AG09319 (cell line): ENCODE measurements at places on chromosomes 6 and 20.

GRCh38 chr20:48904566-48905296, 16.8 kb upstream of the ARFGEF2 start:
- DNase-seq = peak; percentile 35

DNA sequence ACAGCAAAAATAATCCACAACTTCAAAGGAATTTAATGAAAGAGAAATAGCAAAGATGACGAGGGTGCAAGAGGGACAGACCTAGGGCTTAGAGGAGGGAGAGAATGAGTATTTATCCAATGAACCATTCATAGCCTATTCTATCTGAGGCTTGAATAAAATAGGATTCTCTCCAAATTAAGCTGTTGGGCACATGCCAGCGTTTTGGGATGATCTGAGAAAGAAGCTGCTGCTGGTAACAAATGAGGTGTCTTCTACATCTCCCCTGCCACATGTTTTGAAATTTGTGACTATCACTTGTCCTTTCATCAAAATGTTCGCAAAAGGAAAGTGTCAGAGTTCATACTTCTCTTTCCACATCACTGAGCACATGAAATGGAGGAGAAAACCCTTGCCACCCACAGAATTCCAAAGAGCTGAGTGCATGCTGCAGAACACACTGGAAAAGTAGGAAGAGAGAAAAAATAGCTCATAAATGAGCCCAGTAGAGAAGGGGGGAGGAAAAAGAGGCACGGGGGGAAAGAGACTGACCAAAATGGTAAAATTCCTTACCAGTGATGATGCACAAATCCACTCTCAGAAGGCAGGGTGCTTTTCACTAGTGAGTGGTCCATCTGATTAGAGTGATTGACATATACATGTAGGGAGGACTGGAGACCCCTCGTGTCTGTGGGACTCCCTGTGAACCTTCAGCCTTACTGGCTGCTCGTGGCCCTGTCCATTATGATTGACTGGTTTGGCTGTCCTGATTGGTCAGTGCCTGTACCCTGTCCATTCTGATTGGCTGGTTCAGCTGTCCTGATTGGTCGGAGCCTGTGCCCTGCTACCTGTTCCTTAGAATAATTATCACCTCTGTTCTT, 180.5 kb downstream of the OGFRL1 start:
- DNase-seq = peak; percentile 53

- no peak for DNase-seq
Observed at GRCh38 chr20:59705651-59706399, 101.5 kb downstream of the PHACTR3 start.

DNA sequence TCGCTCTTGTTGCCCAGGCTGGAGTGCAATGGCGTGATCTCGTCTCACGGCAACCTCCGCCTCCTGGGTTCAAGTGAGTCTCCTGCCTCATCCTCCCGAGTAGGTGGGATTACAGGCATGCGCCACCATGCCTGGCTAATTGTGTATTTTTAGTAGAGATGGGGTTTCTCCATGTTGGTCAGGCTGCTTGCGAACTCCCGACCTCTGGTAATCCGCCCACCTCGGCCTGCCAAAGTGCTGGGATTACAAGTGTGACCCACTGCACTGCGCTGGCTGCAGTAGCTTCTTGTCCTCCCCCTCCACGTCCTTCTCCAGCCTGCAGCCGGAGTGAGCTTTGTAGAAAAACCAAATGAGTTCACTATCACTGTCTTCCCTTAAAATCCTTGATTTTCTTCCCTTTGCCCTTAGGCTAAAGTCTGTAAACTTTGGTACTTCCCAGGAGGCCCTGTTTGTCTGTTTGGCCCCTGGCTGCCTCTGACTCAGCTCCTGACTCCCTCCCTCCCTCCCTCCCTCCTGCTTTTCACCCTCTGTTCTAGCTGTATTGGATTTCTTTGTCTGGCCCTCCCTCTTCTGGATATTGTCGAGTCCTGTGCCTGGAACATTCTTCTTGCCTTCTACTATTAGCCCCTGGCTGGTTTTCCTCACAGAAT, 12.9 kb downstream of the PARD6B start:
- peak; percentile 80 for DNase-seq

DNA sequence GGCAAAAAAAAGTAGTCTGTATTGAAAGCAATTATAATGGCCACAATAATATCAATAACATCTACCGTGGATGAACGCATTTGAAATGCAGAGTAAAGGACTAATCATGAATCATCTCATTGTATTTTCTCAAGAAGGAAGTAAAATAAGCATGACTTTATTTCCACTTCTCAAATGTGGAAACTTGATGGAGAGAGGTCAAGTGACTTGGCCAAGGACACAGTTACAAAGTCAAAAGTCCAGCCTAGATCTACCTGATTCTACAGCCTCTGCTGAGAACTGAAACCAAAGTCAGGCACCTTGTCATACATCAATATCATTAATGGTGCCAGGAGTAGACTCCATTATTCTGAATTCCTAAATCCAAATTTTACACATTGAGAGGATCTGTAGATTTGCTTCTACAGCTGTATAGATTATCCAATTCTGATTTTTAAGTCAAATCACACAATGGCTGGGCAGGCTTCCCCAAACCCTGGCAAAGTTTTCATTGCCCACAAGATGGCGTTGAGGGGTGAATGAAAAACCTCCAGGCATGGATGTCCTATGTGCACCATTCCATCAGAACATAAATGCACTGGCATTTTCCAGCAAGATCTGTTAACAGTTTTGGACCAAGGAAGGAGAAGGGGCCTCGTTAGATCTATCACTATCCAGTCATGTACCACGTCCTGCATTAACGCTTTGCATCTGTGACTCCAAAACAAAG, 423.1 kb downstream of the MAFB start:
- peak; percentile 4 for DNase-seq

DNA sequence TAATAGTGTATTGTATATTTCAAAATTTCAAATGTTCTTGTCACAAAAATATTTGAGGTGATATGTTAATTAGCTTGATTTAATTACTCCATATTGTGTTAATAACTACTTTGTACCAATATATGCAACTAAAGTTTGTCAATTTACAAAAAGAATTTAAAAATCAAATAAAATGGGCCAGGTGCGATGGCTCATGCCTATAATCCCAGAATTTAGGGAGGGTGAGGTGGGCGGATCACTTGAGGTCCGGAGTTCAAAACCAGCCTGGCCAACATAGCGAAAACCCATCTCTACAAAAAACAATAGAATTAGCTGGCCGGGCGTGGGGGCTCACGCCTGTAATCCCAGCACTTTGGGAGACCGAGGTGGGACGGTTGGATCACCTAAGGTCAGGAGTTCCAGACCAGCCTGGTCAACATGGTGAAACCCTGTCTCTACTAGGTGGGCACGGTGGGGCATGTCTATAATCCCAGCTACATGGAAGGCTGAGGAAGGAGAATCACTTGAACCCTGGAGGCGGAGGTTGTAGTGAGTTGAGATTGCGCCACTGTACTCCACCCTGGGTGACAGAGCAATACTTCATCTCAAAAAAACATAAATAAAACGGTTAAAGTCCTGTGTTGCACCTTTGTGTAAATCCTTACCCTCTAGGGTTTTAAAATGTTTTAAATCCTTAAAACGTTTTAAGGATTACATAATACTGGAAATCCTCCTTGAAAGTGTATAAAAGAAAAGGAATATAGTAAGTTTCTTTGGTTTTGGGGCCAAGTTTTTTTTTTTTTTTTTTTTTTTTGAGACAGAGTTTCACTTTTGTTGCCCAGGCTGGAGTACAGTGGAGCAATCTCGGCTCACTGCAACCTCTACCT, 4.0 kb downstream of the HSPA1B start:
- no peak for DNase-seq

DNA sequence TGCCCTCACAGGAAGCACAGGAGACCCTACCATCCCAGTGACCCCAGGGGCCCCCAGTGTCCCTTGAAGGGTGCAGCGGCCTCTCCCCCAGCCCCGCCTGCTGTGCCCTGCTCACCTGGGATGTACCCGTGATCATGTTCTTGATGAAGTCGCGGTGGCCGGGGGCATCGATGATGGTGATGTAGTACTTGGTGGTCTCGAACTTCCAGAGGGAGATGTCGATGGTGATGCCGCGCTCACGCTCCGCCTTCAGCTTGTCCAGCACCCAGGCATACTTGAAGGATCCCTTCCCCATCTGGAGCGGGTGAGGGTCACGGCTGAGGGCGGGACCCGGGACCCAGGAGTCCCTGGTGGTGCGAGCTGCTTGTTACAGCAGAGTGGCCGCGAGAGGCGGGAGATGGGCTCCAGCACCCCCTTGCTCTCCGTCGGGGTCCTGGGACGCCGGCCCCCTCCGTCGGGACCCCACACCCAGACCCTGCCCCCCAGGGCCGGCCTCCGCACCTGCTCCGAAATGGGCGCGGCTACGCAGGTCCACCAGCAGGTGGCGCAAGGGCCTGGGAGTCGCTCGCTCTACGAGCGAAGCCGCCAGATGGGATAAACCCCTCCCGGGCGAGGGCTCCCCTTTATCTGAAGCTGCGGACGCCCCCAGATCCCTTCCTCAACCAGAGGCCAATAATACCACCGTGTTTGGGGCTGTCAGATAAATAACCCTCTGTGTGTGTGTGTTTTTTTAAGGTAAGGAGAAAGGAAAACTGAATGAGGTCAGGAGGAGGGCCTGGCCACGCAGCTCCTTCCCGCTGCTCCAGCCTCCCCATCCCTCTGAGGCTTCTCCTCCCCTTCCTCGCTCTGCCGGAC, 2.9 kb downstream of the EEF1A2 start:
- DNase-seq = no peak

DNA sequence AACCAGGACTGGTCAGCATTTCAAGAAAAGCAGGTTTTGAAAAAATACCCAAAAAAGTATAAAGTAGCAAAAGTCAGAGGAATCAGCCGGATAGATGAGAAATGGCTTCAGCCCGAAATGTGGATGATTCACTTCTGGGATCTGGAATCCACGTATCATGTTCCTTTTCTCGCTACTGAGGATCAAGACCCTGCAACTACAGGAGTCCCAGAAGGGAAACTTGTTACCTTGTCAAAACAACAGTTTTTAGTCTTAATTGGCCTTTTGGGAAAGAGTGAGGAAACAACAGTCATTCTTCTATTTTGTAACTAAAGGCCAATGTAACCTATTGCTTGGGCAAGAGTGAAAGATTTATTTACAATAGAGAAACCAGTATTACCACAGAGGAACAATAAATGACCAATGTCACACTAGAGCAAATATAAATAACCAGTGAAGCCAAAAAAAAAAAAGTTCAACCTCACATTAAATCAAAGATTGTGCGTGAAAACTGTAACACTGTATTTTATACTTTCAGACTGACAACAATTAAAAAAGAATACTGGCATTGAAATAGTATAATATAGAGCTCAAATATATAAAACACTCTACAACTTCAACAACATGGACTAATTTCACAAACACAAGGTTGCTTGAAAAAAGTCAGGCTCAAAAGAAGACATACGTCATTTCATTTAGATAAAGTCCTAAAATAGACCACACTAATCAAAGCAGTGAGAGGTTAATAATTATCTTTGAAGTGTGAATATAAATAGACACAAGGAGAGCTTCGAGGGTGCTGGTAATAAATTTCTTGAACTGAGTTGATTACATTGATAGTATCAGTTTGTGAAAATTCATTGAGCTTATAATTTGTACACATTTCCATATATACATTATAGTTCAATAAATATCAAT, 116.2 kb downstream of the GFRAL start:
- DNase-seq = no peak

- DNase-seq = no peak
Observed at GRCh38 chr6:159404296-159404695, 235.1 kb downstream of the FNDC1 start.
